GM12864 (cell line): ENCODE measurements at places on chromosomes 11 and 22.

- DNase-seq: no peak
Measured at GRCh38 chr22:23054531-23055257, 15.6 kb upstream of the GNAZ start.

GRCh38 chr11:47672283-47672730 lies 29.9 kb upstream of the MTCH2 start:
- DNase-seq: no peak

DNA sequence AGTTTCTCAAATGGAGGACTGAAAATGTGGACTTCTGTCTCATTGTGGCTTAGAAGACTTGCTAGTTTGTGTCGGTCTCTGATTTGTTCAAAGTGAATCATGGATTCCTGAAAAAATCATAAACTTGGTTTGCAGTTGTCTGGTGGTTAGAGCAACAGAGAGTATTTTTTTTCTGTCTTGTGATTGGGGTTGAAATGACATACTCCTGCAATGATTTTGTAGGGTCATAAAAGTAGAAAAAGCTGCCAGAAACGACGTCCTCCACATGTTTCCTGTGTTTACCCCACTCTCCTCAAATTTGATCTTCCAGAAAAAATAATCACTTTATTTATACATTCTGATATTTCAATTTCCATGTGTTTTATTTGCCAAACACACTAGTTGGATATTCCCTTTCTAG lies 219.2 kb upstream of the PGR start:
- DNase-seq: no peak

- no peak for DNase-seq
Measured at GRCh38 chr11:10307400-10308200, 2.7 kb downstream of the ADM start.

GRCh38 chr22:30481711-30482110 lies 9.9 kb upstream of the SEC14L3 start:
- DNase-seq: no peak

- DNase-seq: no peak
Measured at GRCh38 chr11:47130543-47130942, 46.1 kb downstream of the ARFGAP2 start.

DNA sequence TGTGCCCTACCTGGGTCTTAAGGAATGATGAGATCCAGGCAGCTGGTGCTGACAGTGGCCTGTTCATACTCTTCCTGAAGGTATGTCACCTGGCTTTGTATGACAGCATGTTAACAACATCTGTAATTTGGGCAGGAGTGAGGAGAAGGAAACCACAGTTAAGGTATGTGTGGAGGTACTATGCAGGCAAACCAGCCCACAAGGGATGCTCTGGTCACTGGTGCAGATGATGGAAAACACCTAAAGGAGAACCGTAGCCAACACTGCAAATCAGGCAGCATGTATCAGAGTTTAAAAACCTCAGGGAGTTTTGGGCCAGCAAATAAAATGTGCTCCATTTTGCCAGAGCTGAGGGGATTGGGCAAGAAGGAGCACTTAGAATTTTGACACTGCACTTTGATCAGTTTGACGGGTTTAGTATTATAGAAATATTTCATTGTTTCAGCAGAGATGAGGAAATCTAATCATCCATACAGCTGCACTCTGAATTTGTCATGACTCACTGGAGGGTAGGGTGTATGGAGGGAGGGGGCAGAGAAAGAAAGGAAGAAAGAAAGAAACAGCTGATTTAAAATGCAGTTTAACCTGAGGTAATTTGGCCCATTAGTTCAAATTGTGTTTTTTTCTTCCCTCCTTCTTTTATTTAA lies 260.9 kb downstream of the KIRREL3 start:
- no peak for DNase-seq

DNA sequence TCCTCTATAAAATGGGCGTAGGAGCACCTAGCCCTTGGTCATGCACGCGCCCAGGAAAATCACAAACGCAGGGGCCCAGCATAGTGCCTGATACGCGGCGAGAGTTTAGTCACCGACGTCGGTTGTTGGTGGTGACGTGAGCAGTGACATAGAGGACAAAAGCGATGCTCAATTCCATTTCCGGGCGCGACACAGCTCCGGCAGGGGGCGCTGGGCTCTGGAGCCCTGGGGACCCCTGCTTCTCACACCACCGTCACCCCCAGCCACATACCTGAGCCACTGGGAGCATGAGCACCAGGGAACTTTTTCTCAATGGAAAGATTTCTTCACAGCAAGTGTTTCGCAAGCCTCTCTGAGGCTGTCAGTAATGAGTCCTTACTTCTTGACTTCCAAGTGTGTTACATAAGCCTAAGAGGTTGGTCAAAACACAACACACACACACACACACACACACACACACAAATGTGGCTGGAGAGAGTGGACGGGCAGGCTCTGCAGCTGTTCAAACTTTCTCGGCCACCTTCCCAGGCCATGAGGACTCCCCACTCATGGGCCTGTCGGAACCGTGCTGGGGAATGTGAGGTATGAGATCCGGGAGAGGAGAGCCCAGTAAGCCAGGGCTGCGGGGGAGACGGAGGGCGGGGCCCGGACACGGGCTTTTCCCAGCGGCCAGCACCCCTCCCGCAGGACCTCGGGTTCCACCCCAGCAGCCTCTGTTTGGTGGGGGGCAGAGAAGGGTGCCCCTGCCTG lies 36.9 kb upstream of the LINC01488 start:
- no peak for DNase-seq

DNA sequence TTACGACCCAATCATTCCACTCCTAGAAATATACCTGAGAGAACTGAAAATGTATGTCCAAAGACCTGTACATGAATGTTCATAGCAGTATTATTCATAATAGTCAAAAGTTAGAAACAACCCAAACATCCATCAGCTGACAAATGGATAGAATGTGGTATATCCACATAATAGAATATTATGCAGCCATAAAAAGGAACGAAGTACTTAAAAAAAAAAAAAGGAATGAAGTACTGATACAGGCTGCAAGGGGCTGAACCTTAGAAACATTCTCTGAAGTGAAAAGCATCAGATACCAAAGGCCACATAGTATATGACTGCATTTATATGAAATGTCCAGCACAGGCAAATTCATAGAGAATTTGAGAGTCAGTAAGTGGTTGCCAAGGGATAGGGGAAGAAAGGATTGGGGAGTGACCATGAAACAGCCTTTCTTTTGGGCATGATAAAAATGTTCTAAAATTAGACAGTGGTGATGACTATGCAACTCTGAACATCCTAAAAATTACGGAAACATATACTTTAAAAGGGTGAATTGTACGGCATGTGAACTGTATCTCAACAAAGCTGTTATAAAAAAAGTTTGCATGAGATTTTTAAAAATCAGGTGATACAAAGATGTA lies 1.8 kb downstream of the TPST2 start:
- no peak for DNase-seq

GRCh38 chr11:67436459-67437081 lies 912 bp downstream of the PTPRCAP start:
- peak; percentile 75 for DNase-seq

- DNase-seq: no peak
Measured at GRCh38 chr11:102521121-102521520, 9.4 kb downstream of the MMP7 start.

- no peak for DNase-seq
Measured at GRCh38 chr11:2301631-2302305, at the start of the genes C11orf21 and TSPAN32. Gene C11orf21, minus strand, starts transcription at chr11:2301918. Its CDS starts 110 bp downstream, at chr11:2301808. Gene TSPAN32, plus strand, starts transcription at chr11:2302013. Its CDS starts 137 bp downstream, at chr11:2302150.

DNA sequence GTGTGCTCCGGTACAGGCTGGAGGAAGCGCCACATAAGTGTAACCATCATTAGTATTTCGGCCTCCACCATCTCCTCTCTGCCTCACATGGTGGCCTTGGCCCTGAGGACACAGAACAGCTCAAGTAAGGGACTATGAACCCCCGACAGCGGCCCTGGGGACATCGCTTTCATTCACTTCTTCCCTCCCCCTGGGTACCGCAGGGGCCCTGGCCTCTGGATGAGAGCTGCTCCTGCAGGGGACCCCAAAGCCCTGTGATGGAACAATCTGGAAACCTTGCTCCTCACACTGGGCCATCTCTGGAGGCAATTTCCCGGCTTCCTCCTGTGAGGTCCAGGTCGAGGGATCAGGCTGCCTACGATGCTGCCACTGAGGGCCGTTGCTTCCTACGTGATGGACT lies 565.5 kb downstream of the BRD1 start:
- no peak for DNase-seq

DNA sequence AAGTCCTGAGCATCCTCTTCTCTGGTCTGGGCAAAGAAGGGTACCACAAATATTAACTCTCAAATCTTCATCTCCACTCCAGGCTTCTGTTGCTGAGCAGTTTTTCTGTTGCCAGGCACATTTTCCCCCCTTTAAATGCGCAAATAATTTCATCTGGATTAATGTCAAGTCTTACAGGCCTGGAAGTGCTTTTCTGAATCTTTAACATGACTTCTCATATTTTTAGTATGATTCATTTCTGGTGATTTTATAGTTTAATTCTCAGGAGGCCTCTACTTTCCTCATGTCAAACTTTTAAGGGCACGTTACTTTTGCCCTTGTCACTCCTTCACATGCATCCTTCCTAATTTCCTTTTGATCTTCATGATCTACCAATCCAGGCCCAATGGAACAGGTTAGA lies 510.2 kb downstream of the METTL15 start:
- no peak for DNase-seq

DNA sequence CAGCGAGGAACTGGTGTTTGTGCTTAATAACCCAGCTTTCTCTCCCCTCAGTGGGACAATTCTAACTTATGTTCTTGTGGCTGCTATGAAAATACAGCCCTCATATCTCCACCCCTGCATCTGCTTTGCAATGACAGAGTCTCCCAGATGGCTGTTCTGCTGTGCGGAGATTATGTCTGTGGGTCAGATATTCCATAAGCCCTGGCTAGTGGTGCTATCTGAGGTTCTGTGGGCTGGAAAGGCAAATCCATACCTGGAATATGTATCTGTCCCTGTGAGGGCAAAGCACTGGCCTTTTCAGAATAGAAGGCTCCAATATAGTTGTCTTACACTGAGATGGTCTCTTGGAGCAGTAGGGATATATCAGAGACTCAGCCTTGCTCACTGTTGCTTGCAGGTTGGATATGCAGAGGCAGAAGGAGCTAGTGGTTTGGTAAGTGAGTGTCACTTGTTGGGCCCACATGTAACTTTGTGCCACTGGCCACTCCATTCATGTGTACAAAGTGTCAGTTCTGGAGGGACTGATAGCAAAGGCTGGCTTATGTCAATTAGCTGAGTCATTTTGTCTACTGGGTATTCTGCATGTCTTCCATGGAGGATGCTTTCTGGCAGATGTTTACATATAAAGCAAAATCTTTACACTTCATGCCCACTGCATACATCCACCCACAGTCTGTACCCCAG lies 246.6 kb downstream of the FAM76B start:
- no peak for DNase-seq

GRCh38 chr22:34913826-34914225 lies 152.1 kb upstream of the ISX start:
- no peak for DNase-seq

GRCh38 chr11:111445586-111445985 lies 66.5 kb upstream of the POU2AF1 start:
- no peak for DNase-seq

DNA sequence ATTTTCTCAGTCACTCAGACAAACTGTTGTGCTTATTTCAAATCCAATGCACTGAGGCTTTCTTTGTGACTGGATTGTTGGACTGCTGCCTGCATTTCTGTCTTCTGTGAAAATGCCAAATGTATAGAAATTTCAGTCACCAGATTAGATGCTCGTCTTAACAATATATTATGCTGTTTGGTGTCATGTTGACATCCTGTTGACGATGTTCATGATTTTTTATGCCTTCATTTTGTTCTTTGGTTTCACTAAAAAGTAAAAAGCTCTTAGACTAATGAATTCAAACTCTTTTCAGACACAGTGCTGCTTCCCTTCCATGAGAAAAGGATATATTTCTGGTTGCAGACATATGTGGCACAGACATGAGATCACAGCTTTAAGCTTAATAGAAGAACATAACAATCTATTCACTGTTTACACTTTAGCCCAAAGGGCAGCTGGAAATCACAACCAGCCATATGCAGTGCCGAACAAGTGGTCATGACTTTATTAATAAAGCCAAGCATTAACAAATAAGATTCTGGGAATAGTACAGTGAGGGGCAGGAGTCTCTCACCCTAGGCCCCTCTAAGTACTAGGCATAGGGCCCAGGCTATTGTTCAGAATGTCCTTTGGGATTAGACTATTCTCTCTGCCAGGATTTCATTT lies 9.4 kb upstream of the SOX6 start:
- DNase-seq: no peak

DNA sequence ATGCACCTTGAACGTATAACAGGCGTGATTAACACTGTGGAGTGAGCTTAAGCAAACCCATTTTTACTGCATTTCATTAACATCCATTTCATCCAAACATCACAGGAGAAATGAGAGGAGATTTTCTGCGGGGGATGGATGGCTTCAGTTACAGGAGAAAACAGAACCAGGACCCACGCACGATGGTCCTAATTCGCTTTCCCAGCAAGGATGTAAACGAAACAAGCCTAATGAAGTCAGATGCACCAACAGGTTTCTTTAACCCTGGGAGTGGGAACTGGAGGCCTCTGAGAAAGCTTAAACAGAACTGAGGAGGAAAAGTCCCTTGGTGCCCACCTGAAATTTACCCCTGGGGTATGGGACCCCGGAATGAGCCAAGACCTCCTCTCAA lies 2.7 kb downstream of the CADM1 start:
- DNase-seq: no peak

DNA sequence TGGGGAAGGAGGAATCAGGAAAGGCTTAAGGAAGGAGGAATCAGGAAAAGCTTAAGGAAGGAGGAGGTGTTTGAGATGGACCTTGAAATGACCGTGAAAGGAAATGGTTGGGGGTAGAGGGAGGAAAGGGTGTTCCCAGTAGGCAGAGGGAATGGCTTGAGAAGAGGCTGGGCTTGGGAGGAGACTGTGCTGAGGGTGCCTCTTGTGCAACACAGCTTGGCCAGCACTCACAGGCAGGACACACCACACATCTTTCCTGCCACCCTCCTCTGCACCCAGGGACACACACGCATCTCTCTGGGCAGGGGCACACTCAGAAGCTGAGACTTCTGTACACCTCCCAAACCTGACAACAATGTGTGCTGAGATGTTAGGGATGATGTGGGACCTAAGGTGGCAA lies 151.4 kb downstream of the FBXO7 start:
- DNase-seq: no peak

GRCh38 chr11:107682171-107682570 lies 29.7 kb downstream of the SLN start:
- no peak for DNase-seq

- peak; percentile 18 for DNase-seq
Measured at GRCh38 chr11:119666463-119667131, 62.4 kb downstream of the NECTIN1 start.

DNA sequence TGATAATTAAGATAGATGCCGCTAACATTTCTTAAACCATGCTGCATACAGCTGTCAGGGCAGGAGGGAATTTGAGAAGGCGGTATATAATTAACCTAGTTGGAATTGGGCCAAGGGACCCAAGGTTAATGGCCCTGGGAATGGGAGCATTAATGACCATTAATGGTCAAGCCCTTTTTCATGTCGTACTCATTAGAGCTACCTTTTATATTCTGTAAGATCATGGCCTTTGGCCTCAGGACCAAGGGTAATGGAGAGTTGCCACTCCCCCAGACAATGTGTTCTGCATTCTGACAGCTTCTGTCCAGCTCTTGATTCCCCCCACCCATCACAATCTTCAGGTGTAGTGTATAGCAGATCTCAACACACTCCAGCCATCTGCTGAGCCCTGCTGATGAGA lies 111.6 kb downstream of the NTM start:
- DNase-seq: no peak
